Trophoblast cell (in vitro differentiated cells and primary cell): ENCODE measurements at places on chromosomes 16 and 17.

DNA sequence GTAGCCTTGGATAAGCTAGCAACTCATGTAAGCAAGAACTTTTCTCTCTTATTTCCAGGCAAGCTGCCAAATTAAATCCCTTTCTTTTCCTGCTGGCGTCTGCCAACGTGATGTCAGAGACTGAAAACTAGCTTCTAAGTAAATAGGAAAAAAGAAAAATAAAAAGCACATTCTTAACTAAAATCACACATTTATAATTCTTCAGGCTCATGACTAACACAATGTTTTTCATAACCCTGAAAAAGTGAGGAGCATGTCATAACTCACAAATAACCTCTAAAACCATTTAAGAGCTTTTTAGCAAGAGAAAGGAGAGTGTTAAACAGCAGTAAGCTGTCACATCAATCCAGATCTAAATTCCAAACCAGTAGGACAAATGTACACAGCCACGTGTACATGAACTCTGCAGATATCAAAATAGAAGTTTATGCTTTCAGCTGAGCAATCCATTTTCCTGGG, 110.0 kb downstream of the N4BP1 start:
- no peak for DNase-seq

- DNase-seq: peak; percentile 48
These were observed at the start of gene CPNE2 for GRCh38 chr16:57091975-57092785. CPNE2 (plus strand) TSS chr16:57092583; CDS start chr16:57110743, 18,160 bp downstream.

- DNase-seq: no peak
These were observed 8.1 kb upstream of the ATP2A3 start for GRCh38 chr17:3972281-3972731.

GRCh38 chr17:7557775-7558543, 591 bp upstream of the TNFSF13 start:
- DNase-seq: no peak

GRCh38 chr16:81715358-81716196, 63.5 kb upstream of the PLCG2 start:
- no peak for DNase-seq

GRCh38 chr17:34614698-34615097, 35.3 kb downstream of the TMEM132E start:
- no peak for DNase-seq

DNA sequence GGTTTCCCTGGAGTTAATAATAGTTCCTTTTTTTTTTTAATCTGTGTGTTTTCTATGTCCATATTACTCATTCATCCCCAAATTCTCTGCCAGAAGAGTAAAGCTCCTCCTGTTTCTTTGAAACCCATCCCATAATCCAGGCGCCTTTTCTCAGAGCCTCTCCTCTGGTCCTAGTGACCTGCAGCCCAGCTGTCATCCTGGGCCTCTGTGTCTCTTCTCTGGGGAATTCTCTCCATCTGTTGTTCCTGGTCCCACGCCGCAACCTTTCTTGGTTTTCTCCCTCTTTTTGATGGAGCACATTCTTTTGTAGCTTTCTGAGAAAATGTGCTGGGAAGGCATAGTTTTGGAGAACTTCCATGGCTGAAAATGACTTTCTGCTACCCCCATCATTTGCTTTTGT, 10.2 kb downstream of the KATNB1 start:
- no peak for DNase-seq

- DNase-seq: no peak
These were observed 5.3 kb downstream of the CEP131 start for GRCh38 chr17:81217491-81217890.

- no peak for DNase-seq
These were observed 319.8 kb upstream of the GOT2 start for GRCh38 chr16:59053911-59054310.

- DNase-seq: peak; percentile 34
These were observed 27.0 kb upstream of the NXPH3 start for GRCh38 chr17:49548506-49549310.

DNA sequence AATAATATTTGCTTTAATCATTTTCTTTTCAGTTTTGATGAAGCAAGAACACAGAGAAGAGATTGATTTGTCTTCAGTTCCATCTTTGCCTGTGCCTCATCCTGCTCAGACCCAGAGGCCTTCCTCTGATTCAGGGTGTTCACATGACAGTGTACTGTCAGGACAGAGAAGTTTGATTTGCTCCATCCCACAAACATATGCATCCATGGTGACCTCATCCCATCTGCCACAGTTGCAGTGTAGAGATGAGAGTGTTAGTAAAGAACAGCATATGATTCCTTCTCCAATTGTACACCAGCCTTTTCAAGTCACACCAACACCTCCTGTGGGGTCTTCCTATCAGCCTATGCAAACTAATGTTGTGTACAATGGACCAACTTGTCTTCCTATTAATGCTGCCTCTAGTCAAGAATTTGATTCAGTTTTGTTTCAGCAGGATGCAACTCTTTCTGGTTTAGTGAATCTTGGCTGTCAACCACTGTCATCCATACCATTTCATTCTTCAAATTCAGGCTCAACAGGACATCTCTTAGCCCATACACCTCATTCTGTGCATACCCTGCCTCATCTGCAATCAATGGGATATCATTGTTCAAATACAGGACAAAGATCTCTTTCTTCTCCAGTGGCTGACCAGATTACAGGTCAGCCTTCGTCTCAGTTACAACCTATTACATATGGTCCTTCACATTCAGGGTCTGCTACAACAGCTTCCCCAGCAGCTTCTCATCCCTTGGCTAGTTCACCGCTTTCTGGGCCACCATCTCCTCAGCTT, 45.0 kb downstream of the ESRP2 start:
- DNase-seq: no peak

DNA sequence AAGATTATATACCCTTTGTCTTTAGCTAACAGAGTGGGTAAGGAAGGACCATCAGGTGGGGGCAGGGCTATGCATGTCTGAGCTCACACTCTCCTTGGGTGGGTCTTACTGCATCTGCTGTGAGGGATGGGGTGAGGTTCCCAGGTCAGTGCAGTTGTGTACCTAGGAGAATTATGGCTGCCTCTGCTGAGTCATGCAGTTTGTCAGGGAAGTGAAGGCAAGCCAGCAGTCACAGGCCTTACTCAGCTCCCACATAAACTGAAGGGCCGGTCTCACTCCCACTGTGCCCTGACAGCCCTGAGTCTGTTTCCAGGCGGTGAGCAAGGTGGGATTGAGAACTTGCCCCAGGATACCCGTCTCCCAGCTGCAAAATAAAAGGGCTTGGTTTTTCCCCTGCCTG, 328.6 kb downstream of the MAP2K6 start:
- no peak for DNase-seq

DNA sequence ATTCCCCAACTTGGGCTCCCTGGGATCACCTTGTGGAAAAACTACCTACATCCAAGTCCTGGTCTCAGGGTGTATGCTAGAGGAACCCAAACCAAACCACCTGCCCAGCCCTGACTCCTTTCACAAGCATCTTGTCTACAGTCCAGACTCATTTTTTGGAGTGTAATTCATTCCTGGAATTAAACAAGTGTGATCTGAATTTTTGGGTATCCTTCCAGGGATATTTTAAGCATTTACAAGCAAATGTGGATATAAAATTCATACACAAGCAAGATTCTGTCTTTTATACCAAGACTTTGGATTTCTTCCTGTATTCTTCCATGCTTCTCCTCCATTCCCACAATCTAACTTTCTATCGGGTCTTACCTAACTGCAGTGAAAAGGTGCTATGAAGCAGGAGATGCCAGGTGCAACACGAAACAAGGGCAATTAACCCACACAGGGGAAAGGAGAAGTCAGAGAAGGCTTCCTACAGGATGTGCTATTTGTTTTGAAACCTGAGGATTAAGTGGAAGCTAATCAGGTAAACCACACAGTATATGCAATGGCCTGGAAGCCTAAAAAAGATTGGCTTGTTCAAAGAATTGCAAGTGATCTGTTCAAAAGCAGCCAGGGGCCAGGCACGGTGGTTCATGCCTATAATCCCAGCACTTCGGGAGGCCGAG, 417.2 kb upstream of the C16orf82 start:
- DNase-seq: no peak

- DNase-seq: no peak
These were observed 18.7 kb downstream of the USP36 start for GRCh38 chr17:78821961-78822360.

GRCh38 chr16:76931186-76931585, 259.8 kb upstream of the MON1B start:
- DNase-seq: no peak

GRCh38 chr16:53465606-53466280, 31.5 kb downstream of the RBL2 start:
- DNase-seq: no peak

DNA sequence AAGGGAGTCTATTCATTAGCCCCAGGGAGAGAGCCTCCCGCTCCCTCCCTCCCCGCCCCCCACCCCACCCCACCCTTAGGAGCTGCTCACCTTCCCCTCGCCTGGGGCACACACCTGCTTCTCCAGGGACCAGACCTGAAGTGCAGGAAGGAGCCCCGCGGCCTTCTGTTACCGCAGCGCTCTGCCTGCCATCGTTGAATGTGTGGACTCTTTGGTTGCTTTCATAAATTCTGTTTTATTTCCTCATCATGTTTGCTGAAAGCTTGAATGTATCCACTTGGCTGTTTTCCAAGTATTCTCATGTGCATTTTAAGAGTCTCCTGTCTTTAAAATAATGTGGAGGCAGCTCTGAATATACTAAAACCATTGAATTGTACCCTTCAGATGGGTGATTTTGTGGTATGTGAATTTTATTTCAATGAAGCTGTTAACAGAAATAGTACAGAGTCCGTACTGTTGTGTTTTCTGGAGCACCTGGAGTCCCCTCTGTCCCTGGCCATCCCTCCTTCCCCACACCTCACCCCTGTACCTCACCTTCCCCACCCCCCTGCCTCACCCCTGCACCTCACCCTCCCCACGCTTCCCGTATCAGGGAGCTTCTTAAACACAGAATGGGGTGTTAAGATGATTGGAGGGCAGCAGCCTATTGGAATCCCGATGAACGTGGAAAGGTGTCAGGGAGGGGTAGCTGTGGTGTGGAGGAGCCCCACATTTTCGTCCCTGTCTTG, 25.5 kb downstream of the RAB11FIP3 start:
- DNase-seq: no peak

- no peak for DNase-seq
These were observed 26.7 kb downstream of the C16orf54 start for GRCh38 chr16:29719063-29719462.

GRCh38 chr17:55661256-55661758, 61.4 kb downstream of the TMEM100 start:
- no peak for DNase-seq

GRCh38 chr16:89078172-89078571, 15.5 kb upstream of the ACSF3 start:
- DNase-seq: no peak

DNA sequence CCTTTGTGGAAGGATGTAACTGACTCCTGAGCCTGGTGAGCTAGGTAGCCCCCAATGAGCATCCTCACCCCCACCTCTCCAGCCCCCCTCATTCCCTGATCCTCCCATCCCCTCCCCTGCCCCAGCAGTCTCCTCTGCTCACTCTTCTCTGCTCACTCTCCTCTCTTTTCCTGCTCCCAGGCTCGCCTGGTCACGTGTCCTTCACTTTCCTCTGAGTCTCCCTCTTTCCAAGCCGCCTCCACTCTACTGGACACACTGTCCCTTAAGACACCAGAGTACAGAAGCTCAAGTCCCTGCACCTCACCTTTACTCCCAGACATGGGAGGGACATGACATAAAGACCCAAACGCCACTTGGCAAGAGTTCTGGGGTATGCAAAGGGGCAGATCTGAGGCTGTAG, 76.3 kb upstream of the RBL2 start:
- no peak for DNase-seq

GRCh38 chr16:75317101-75317522, 65.7 kb upstream of the BCAR1 start:
- DNase-seq: no peak

GRCh38 chr17:45013021-45013997, 38.1 kb downstream of the DCAKD start:
- no peak for DNase-seq

- DNase-seq: no peak
These were observed 175.8 kb downstream of the C16orf95 start for GRCh38 chr16:87141402-87141801.

DNA sequence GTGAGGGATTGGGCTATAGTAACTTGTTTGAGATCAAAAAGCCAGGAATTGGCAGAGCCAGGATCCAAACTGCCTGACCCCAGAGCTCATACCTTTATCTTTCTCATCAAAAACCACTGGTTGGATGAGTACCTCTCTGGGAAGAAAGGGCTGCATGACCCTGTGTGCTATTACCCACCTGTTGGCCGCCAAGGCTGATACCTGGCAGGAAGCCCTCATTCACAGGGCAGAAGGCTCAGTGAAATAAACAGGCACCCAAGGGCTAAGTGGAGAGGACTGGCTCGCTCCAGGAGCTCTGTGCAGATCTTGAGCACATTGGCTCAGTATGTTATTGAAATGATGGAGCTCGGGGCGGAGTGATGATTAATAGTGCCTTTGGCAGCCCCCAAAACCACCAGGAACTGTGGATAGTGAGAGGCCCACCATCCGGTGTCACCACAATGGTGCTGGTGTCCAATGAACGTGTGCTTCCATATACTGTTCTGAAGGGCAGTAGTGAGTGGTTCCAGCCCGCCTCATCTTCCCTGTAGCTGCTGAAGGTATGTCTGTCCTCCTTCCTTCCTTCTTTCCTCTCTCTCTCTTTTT, 197.6 kb downstream of the MSI2 start:
- no peak for DNase-seq

GRCh38 chr17:67679721-67680120, 38.0 kb upstream of the NOL11 start:
- no peak for DNase-seq

DNA sequence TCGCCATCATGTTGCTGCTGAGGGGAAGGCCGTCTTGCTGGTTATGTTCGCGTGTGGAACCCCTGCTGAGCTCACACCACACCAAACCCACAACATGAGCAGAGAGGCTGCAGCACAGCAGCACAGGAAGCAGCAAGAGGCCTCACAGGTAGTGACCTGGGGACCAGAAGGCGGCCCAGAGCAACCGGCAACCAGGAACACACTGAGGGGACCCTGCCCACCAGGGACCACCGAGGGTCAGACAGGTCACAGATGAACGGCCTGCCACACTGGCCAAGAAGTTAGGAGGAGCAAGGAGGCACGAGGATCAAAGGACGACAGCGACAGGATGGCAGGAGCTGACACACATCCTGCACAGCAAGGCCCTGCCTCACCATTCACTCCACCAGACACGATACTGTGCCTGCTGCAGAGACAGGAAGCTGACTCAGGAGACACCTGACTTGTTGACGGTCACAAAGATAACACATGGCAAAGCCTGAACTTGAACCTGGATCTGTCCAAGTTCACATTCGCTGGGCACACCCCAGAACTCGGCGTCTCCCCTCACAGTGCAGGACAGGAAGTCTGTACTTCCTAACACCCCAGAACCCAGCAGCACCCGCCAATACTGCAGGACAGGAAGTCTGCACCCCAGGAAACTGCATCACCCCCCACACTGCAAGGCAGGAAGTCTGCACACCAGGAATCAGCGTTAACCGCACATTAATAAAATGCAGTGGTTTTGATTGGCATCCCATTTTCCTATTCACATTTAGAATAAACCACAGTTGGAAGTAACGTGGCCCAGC, 98.5 kb downstream of the ZNF778 start:
- DNase-seq: no peak
